CD4-positive, alpha-beta T cell treated with Interleukin-6 at 100 ng/mL for 8 hours (primary cell): ENCODE measurements at places on chromosomes 13 and 19.

- no peak for DNase-seq
These were observed 224.7 kb downstream of the ZIC5 start for GRCh38 chr13:99746637-99747402.

- DNase-seq: no peak
These were observed 859 bp downstream of the ZNF568 start for GRCh38 chr19:36916991-36917390.

GRCh38 chr19:3365093-3365835, 1.1 kb upstream of the NFIC start:
- DNase-seq: no peak

GRCh38 chr13:48902368-48902767, 73.3 kb upstream of the FNDC3A start:
- no peak for DNase-seq

GRCh38 chr19:35908010-35908441, at the start of gene TYROBP:
TYROBP (minus strand) TSS chr19:35908295; CDS start chr19:35908228, 67 bp downstream.
- DNase-seq: no peak

DNA sequence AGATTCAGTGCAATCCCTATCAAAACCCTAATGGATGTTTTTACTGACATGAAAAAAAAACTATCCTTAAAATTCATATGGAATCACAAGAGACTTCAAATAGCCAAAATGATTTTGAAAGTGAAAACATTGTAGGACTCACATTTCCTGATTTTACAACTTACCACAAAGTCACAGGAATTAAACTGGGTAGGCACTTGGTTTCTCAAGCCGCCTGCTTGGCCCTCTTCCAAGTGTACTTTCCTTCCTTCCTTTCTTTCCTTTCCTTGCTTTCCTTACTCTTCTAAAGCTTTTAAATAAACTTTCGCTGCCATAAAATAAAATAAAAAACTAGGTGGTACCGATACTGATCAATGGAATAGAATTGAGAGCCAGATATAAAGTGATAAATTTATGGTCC, 21.0 kb upstream of the CD33 start:
- DNase-seq: no peak

DNA sequence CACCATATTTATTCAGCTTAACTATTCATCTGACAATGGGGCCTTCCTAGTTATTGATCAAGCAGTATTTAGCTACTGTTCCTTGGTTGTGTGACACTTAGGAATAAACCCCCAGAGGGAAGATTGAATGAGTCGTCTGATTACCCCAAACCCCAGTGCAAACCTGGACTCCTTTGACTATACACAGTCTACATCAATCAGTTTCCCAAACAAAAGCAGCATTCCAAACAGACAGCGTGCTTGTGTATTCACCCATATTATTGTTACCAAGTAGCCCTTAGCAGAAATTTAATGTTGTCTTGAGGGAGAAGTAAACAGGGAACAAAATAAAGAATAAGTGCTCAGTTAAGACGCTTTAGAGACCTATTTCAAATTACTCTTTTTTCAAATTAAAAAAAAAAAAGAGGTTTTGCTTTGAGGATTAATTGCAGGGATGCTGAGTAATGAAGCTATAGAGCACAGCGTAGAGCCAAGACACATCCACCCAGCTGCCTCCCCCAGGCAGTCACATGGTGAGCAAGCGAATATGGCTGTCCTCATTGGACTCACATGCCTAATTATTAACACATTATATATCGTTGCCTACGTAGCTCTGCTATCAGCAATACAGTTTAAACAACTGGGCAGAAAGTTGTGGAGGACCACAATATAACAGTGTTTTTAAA, 14.7 kb upstream of the B3GLCT start:
- DNase-seq: no peak

DNA sequence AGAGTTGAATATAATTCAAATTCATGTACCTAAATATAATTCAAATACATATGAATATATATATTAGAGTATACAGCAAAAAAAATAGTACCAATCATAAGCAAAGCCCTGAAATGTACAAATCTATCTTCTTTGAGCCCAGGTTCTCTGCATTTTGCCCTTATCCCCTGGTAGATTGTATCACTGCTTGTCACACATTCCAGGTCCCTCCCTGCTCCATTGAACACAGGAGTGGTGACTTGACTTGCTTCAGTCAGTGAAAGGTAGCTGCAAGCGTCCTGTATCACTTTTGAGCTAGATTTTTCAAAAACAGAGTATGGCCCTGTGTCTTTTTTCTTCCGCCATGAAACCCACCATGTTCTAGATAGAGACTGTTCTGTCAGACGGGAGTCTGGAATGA, 369.4 kb downstream of the LIG4 start:
- DNase-seq: no peak

DNA sequence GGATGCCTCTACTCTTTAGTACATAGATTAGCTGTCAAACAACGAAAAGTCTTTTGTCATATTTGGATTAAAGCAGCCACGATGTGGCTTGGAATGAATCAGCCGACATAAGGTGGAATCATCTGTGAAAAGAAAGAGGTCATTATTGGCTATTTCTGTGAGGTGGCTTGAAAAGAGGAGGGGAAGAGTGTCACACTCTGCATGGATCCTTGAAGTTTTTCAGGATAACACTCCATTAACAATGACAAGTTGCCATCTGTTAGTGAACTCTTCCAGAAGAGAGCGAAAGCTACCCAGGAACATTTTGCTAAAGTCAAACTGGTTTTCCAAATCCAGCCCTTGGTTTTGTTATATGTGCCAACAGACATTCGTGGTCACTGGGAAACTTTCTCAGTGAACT, 1604.8 kb downstream of the OLFM4 start:
- no peak for DNase-seq

DNA sequence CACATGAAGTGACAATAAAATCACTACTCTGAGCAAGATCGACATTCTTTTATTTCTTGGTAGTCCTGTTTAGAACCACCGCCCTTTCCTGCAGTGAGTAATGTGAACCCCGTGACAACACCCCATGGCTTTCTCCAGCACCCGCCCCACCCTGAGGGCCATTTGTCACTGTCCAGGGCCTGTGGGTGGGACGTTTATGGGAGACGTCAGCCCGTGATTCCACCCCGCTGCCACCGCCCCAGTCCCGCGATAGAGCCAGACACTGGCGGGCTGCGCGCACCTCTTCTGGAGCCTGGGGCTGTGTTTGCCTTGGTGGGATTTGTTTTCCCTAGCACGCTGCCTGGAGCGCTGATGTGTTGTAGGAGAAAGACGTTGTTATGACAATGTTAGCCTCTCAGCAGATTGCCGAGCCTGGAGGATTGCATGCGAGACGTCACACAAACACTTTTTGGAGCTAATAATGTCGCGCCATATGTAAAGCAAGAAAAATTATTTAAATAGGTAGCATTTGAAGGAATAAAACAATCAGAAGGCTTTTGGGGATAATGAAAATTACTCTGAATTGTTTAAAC, 263.7 kb downstream of the TEX29 start:
- no peak for DNase-seq

DNA sequence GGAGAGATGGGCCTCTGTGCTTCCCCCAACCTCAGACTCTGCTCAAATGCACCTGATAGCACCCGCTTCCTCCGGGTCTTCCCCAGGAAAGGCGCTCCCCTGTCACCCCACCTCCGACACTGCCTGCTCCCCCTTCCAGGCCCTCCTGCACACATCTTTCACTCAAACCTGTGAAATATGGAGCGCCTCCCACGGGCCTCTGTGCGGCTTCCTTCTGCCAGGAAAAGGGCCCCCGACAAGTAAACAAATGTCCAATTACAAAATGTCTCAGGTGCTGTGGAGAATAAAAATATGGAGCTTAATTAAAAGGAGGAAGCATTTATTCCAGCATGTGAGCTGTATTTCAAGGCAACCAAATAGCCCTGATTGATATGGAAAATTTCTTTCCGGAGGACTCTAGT, 15.6 kb upstream of the CCNE1 start:
- no peak for DNase-seq

- no peak for DNase-seq
These were observed 376.4 kb upstream of the ZNF507 start for GRCh38 chr19:31969016-31969415.

DNA sequence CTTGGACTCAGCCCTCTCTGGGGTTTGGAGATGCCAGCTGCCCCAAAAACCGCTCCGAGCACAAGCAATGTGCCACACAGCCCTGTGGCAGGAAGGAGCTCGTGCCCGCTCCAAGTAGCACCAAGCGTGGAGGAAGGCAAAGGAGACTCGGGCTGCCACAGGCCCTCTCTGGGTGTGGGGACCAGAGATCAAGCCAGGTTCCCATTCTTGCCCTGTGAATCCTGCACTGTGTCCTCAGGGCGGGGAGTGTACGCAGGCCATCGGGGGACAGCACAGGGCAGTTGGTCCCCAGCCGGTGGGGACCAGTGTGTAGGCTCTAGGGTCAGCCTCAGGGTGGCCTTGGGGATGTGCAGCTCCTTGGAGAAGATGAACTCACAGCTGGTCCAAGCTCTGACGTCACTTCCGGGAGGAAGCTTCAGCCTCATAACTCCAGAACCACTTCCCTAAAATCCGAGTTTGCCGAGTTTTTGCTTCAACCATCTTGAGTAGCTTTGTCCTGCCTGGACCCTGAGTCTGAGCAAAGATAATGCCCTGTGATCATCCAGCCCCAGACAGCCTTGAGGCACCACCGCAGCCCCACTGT, 9.3 kb upstream of the CPAMD8 start:
- no peak for DNase-seq

- peak; percentile 25 for DNase-seq
These were observed 1.5 kb downstream of the PLEKHF1 start for GRCh38 chr19:29666578-29667386.

GRCh38 chr19:31664096-31664495, 314.9 kb upstream of the TSHZ3 start:
- DNase-seq: no peak

DNA sequence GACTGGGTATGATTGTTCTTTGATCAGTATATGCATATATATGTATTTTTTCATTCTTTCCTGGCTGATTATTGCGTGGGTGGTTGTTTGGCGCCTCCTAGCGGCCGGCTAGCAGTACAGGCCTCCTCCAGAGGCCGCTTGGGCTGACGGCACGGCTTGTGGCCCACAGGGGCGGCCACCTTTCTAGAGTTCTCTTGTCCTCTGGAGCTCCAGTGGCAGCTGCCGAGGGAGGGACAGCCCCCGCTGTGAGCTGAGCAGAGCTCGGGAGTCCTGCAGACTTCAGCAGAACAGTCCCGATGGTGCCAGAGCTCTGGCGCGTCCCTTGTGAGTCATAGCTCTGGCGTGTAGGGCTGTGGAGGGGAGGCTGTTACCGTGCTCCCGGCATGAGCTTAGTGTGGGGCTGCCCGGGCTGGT, 22.5 kb upstream of the ZNF429 start:
- peak; percentile 73 for DNase-seq

- DNase-seq: no peak
These were observed 297.4 kb downstream of the DCLK1 start for GRCh38 chr13:35833608-35834275.

DNA sequence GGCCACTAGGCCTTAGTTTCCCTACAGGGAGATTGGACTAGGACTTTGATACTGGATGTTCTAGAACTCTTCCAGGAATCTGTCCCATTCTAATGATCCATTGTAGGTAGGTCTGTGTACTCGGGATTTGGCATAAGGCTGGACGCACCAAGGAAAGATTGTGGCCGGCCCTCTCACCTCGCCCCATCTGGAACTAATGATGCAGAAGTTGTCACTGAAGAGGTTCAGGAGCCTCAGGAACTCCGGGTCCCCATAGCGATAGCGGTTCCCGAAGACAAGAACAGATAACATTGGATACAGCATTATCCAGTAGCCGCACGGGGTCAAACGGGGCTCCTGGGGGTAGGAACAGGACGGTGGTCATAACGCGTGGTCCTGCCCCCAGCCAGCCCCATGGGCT, 11.2 kb downstream of the EGLN2 start:
- no peak for DNase-seq

DNA sequence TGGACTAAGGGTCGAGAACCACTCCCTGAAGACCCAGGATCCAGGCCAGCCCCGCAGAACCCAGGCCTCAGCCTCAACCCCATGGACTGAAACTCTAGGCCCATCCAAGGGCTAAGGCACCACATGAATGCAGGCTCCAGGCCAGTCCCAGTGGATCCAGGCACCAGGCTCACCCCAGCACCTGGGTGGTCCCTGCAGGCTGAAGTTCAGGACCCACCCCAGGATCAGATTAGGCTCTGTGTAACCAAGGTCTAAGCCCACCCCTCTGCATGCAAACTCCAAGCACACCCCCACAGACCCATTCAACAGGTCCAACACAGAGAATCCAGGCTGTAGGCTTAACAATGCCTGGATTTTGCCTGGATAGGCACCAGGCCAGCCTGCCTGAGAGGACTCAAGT, 1876.2 kb downstream of the PCDH9 start:
- no peak for DNase-seq

DNA sequence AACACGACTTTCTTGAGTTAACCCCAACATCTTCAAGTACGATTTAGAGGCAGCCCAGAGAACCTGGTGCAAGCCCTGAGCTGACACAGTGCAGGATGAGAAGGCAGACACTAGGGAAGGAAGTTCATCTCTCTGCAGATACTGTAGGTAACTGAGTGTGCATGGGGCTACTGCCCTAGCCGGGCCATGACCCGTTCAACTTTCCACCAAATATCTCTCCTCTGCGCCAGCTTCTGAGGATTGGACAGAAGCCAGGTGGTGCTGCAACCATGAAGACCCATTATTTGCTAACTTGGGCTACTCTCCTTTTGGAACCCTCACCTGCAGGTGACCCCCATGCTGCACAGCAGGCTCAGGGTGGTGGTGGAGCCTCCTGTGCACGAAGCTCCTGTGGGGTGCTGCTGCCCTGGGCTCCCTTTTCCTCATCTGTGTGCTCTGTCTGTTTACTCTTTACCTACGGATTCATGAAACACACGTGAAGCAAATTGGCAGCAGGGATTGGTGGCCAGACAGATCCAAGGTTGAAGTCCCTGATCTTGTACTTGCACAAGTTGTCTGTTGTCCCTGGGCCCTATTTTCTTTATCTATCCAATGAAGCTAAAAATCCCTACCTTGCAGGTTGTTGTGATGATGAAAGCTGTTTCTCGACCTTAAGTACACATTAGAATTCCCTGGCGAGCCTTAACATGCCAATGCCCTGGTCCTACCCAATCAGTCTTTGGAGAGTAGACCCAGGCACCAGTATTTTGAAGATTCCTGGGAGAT, 227.8 kb downstream of the LACC1 start:
- DNase-seq: no peak

GRCh38 chr13:43574605-43575004, 212.2 kb downstream of the ENOX1 start:
- DNase-seq: no peak

DNA sequence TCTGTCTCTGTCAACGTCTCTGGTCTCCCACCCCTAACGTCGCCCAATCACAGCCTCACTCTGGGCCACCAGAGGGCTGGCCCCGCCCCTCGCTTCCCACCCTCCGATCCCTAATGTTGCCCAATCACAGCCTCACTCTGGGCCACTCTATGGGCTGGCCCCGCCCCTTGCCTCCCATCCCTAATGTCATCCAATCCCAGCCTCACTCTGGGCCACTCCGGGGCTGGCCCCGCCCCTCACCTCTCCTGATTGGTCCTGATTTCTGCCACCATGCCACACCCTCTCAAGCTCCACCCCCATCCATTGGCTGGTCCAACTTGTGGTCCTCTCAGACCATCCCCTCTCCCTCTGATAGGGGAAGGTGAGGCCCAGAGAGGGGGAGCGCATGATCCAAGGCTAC, 24.9 kb downstream of the CELF5 start:
- DNase-seq: no peak

GRCh38 chr19:57949702-57950101, 2.2 kb upstream of the ZNF256 start:
- DNase-seq: no peak

GRCh38 chr19:31279436-31279765, 69.8 kb downstream of the TSHZ3 start:
- no peak for DNase-seq
